Activated CD4-positive, alpha-beta T cell treated with anti-CD3 and anti-CD28 coated beads, Interleukin-2, amount 10 ng/mL, durations not matched to agents 7 days and 5 days (primary cell): ENCODE measurements at places on chromosomes 3 and 15. TPM values are rescaled to one million over a fixed set of nuclear protein-coding genes. Genes with fewer than 3 reads are reported as not detected.

ERICH6 gene
- total RNA-seq: 0.81 TPM

DNA sequence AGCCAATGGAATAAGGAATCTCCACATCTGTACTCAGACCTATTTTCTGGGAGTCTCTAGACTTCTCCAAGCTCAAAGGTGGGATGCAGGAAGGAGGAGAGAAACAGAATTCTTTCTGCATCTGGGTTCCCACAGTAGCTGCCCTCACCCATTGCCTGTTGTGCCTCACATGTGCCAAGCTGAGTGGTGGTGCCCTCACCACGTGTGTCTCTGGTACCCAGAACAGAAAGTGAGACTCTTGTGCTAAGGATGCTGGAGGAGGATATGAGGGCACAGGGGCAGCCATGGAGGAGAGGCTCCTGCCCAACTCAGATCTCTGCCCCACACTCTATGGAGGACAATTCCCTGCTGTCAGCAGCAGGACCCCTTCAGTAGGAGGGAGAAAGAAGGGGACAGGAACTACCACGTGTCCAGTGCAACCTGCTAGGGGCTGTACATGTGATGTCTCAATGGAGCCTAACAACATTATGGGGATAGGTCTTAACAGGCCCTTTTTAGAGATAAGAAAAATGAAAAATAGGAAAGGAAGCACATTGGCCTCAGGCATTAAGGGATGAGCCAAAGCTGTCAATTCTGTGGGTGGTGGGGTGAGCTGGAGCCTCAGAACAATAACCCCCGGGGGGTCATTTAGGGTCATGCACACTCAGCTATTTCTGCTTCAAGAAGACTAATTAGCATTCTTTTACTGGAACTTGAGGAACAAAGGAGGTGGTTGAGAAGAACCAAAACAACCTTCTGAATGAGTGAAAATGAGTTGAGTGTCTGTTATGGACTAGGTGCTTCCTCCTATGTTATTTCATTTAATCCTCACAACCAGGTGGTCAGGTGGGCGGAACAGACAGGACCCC, 16.3 kb upstream of the NOX5 start:
- DNase-seq: no peak

- DNase-seq: no peak
Measured at GRCh38 chr3:119795849-119796248, 13.9 kb downstream of the NR1I2 start.

EOMES gene
- 0.50 TPM for total RNA-seq
